ENCODE measurements at places on chromosomes 12 and 14.

GRCh38 chr12:26401874-26402273 is 206.5 kb downstream of the SSPN start:
- no peak for DNase-seq

DNA sequence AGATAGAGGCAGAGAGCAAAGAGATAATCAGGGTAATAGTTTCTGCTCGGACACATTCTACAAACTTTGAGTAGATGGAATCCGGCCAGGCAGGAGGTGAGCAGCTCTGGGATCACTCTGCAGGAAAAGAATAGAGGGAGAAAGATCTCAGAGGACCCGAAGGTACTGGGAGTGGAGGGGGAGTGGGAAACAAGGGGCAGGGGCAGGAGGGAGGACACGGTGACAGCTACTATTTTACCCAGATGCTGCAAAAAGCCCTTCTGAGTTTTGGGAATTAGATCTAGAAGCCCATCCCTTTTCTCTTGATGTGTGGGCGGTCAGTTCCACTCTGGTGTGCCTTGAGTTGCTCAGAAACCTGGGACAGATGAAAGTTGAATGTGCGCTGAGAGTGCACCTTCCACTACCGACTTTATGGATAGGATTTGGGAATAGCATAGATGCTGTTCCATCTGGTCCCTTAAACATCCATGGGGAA is 556 bp downstream of the GPRC5A start:
- no peak for DNase-seq

DNA sequence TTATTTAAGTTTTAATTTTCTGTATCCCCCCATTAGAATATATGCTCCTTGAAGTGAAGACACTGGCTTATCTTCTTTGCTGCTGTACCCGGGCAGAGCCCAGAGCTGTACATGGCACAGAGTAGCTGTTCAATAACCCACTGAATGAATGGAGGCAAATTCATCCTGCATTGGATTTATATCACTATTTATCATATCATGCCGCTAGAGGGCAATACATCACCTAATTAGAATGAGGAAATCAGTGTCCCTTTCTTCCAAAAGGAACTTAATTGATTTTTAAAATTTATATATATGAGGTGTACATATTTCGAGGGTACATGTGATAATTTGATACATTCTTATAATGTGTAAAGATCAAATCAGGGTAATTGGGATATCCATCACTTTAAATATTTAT is 89.2 kb upstream of the TMEM260 start:
- no peak for DNase-seq

- DNase-seq, result no peak
Observed at GRCh38 chr12:129483111-129483893, 420.5 kb downstream of the TMEM132D start.

GRCh38 chr12:54561164-54561563 is 11.8 kb downstream of the PDE1B start:
- no peak for DNase-seq

GRCh38 chr14:87282266-87282665 is 710.7 kb downstream of the GALC start:
- DNase-seq, result no peak

All from GM10248 (cell line).